ENCODE measurements at places on chromosomes 3 and 15. TPM values are rescaled to one million over a fixed set of nuclear protein-coding genes. Genes with fewer than 3 reads are reported as not detected.

MUSTN1 gene
- total RNA-seq, result not detected

MYRIP gene
- total RNA-seq, result not detected

ATP6V1A gene
- total RNA-seq, result 81.0 TPM

CD86 gene
- not detected for total RNA-seq

THSD4 gene
- total RNA-seq, result 50.9 TPM

PLEKHO2 gene
- total RNA-seq, result 21.8 TPM

PPP1R14D gene
- total RNA-seq, result not detected

CCR1 gene
- total RNA-seq, result 0.90 TPM

IGSF11 gene
- not detected for total RNA-seq

SCN10A gene
- total RNA-seq, result not detected

HGD gene
- total RNA-seq, result 0.57 TPM

ANKRD34C gene
- total RNA-seq, result not detected

STRA6 gene
- 0.18 TPM for total RNA-seq

RAB6B gene
- total RNA-seq, result 0.36 TPM

RTP1 gene
- total RNA-seq, result not detected

KLHL40 gene
- total RNA-seq, result not detected

INTS14 gene
- total RNA-seq, result 31.7 TPM

CCR2 gene
- total RNA-seq, result not detected

ARHGAP11A gene
- 33.9 TPM for total RNA-seq

CLRN1 gene
- total RNA-seq, result not detected

LTF gene
- total RNA-seq, result not detected

GRK7 gene
- total RNA-seq, result not detected

LARP6 gene
- total RNA-seq, result 68.1 TPM

ITIH4 gene
- not detected for total RNA-seq

WWTR1 gene
- 205 TPM for total RNA-seq

FEZF2 gene
- not detected for total RNA-seq

ZNF774 gene
- total RNA-seq, result 2.3 TPM

NOX5 gene
- total RNA-seq, result 0.27 TPM

LRTM1 gene
- total RNA-seq, result not detected

LMAN1L gene
- not detected for total RNA-seq

CIAO2A gene
- total RNA-seq, result 67.7 TPM

CEP19 gene
- 4.0 TPM for total RNA-seq

P2RY13 gene
- total RNA-seq, result not detected

CA12 gene
- 174 TPM for total RNA-seq
